ENCODE measurements at places on chromosomes 6 and 20.

- DNase-seq: no peak
Observed at GRCh38 chr6:20455251-20455940, 53.7 kb downstream of the E2F3 start.

DNA sequence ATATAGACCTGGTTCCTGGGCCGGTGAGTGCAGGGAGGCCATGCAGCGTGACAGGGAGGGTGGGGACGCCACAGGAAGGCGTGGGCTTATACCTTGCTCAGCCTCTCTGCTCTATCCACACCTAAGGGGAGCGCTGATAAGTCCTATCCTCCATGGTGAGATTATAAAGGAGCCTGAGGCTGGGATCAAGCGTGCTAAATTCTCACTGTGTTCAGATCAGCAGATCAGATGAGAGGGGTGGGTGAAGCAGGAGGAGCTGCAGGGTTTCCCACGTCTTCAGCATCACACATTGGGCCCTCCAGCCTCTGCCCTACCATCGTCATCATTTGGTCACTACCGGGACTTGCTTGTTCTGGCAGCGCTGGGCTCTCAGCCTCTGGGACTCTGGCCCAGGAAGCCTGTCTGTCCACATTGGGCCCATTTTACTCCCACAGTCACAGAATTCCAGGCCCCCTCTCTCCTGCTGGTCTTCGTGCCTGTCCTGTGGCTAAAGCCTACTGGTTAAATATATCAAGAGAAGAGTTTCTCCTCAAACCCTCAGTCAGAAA is 29.1 kb upstream of the PDE10A start:
- no peak for DNase-seq

DNA sequence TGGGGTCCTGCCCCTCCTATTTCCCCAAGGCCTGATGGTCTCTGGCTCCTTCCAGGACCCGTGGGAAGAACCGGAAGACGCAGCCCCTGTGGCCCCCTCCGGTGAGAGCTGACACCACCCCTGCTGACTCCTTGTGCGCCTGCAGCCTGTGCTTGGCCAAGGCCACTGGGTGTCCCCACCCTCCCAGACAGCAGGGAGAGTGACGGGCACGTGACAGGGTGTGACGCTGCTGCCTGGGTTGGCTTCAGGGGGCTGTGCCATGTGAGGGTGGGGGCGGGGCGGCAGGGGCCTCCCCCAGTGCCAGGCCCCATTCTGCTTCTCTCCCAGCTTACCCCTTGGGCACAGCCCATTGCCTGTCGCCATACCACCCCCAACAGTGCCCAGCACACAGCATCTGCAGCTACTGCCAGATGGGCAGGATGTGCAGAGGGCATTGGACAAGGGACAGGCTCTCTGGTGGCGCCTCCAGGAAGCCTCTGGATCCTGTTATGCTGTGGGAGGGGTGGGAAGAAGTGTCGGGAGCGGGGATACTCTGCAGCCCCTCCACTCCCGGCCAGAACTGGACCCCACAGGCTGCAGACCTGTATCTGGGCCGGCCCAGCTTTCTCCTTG is 2.9 kb downstream of the BIRC7 start:
- no peak for DNase-seq

- no peak for DNase-seq
Observed at GRCh38 chr6:57421503-57421902, 104.1 kb downstream of the PRIM2 start.

DNA sequence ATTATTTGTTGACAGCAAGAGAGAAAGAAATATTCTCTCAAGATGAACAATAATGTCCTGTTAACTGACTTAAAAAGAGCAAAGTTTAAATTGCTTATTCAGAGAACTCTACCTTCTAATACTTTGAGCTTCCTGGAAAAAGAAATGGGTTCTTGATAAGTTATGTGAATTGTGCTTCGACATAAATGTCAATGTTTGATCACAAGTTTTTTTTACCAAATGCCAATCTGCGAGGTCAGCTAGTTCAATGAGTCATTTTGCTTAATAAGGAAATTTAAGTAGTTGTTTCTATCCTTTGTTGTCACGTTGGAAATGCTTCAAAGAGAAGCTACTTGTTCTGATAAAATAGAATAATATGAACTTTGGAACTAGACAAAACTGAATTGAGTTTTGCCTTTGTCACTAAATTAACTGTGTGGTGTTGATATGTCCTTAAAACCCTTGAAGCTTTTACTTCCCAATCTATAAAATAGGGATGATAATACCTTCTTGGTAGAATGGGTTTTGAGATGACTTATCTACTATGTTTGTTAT is 642.1 kb upstream of the FLRT3 start:
- DNase-seq: no peak

DNA sequence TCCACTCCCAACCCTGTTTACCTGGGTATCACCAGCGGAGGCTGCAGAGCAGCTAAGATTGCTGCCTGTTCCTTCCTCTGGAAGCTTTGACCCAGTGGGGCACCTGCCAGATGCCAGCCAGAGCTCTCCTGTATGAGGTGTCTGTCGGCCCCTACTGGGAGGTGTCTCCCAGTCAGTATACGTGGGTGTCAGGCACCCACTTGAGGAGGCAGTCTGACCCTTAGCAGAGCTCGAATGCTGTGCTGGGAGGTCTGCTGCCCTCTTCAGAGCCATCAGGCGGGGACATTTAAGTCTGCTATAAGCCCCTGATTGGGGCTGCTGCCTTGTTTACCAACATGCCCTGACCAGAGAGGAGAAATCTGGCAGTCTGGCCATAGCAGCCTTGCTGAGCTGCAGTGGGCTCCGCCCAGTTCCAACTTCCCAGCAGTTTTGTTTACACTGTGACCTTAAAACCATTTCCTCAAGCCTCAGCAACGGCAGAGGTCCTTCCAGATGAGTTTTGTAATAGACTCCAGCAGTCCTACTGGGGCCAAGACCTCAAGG is 2.8 kb downstream of the RAET1E start:
- no peak for DNase-seq

GRCh38 chr6:160378218-160378617 is 30.0 kb downstream of the SLC22A3 start:
- DNase-seq: no peak

GRCh38 chr6:44842616-44843015 is 455.1 kb downstream of the CDC5L start:
- no peak for DNase-seq
